Gastrocnemius medialis (tissue), 4 donors: ENCODE measurements at places on chromosomes 1 and 21.

GRCh38 chr1:229378586-229379367, 35.9 kb upstream of the CCSAP start:
- no peak for DNase-seq

GRCh38 chr1:61255358-61255703, 173.0 kb downstream of the NFIA start:
- no peak for DNase-seq

GRCh38 chr1:6599141-6599975, 3.3 kb downstream of the KLHL21 start:
- peak; percentile 76 for DNase-seq

DNA sequence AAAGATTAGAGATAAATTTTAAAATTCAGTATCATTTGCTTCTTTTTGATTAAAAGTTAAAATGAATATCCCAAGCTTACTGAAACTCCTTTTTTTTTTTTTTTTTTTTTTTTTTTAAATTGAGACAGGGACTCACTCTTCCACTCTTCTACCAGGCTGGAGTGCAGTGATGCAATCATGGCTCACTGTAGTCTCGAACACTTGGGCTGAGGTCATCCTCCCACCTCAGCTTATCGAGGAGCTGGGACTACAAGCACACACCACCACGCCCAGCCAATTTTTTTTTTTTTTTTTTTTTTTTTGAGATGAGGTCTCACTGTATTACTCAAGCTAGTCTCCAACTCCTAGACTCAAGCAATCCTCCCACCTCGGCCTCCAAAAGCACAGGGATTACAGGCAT, 92.1 kb upstream of the RGS18 start:
- DNase-seq: no peak

GRCh38 chr1:162554258-162554657, 7.3 kb upstream of the UAP1 start:
- no peak for DNase-seq

DNA sequence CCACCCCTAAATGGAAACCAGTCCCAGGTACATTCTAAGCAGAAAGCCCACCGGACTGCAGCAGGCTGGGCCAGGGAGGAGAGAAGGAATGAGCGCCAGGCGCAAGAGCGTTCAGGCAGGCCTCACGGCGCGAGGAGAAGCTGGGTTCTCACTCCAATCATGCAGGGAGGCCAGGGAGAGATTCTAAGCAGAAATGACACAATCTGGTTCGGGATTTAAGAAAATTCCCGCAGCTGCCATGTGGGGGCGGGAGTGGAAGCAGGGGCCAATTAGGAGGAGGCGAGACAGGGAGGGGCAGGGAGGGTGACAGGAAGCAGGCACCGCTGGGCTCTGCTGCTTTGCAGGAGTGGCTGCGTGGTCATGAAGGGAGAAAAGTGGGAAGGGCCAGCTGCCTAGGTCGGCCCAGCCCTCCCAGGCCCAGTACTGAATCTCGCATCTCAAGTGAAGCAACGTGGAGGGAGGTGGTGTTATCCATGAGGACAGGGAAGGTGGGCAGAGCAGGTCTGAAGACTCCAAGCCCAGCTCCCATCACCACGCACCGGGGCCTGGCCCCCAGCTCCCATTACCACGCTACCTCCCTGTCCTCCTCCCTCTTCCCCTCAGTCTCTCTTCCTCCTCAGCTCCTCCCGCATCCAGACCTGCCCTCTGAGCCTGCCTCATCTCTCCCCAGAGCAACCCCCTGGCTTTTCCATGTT, 11.8 kb downstream of the NPHP4 start:
- DNase-seq: no peak

GRCh38 chr21:36147911-36148310, 8.7 kb upstream of the DOP1B start:
- no peak for DNase-seq
